ENCODE measurements at places on chromosomes 13 and 19.
A peak's percentile ranks its signal among the peaks of the same experiment; 100 is the strongest.

DNA sequence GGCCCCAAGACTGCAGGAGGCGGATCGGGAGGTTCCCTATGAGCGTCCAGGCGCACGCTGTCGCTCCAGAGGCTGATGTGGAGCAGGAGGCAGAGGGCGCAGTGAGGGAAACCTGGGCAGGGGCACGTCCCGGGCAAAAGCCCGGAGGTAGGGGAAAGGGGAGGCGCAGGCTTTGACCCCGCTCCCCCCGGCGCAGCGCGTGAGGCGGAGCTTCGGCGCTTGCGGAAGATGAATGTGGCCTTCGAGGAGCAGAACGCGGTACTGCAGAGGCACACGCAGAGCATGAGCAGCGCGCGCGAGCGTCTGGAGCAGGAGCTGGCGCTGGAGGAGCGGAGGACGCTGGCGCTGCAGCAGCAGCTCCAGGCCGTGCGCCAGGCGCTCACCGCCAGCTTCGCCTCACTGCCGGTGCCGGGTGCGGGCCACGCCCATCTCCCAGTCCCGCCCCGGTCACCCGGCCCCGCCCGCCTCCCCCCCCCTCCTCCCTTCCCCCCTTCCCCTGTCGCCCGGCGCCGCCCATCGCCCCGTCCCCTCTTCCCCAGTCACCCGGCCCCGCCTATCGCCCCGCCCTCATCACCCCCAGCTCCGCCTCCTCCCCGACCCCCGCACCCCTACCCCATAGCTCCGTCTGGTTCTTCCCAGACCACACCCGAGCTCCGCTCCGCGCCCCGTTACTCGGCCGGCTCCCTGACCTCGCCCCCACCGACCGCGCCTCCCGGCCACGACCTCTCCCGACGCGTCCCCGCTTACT is 4.1 kb downstream of the HMG20B start:
- DNase-seq: no peak

DNA sequence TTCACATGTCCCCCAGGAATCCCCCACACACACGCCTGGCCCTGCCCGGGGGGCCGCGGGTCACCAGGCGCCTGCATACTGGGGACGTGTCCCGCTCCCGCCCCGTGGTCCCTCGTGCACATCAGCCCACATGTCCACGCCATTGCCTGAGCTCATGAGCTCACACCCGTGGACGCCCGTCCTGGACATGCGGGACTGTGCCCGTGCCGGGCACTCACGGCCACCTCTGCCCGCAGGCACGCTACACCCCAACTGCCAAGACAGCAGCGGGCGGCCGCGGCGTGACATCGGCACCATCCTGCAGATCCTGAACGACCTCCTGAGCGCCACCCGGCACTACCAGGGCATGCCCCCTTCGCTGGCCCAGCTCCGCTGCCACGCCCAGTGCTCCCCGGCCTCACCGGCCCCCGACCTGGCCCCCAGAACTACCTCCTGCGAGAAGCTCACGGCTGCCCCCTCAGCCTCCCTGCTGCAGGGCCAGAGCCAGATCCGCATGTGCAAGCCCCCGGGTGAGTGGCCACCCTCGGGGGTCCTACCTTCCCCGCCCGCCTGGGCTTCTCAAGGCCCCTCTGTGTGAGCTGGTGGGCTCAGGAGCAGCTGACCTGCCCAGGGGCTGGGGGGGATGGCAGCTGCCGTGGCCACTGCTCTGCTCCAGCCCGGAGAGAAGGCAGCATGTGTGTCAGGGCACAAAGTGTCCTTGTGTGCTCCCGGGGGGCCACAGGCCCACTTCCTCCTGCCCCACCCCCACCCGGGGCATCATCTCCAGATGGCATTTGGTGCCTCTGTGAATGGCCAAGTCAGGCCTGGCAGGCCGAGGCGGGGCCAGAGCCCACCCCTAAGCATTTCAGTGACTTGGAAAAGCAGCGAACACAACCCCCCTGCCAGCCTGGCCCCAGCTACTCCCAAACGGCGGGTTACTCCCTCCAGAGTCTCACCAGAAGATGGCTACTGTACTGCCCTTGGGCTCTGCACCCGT is 7.1 kb downstream of the MIDN start:
- DNase-seq: no peak

GRCh38 chr19:40600570-40601133 is 517 bp upstream of the LTBP4 start:
- DNase-seq: no peak

GRCh38 chr19:1513499-1514294 is 878 bp upstream of the ADAMTSL5 start:
- peak; percentile 79 for DNase-seq

DNA sequence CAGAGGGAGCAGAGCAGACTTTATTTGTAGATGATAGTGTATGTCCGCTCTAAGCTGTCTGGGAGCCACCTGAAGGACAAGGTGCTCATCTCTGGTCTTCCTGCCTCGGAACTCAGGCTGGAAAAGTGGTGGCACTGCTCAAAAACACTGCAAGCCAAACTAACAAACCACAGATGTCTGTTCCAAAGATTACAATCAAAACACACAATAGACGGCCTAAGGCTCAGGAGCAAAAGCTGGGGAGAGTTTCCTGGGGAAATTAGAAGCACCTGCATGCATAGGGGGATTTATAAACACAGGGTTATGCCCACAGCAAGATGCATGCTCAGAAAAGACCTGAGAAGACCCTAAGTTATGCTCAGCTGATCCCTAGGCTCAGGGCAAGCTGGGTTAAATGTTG is 9.4 kb upstream of the EVI5L start:
- DNase-seq: no peak

DNA sequence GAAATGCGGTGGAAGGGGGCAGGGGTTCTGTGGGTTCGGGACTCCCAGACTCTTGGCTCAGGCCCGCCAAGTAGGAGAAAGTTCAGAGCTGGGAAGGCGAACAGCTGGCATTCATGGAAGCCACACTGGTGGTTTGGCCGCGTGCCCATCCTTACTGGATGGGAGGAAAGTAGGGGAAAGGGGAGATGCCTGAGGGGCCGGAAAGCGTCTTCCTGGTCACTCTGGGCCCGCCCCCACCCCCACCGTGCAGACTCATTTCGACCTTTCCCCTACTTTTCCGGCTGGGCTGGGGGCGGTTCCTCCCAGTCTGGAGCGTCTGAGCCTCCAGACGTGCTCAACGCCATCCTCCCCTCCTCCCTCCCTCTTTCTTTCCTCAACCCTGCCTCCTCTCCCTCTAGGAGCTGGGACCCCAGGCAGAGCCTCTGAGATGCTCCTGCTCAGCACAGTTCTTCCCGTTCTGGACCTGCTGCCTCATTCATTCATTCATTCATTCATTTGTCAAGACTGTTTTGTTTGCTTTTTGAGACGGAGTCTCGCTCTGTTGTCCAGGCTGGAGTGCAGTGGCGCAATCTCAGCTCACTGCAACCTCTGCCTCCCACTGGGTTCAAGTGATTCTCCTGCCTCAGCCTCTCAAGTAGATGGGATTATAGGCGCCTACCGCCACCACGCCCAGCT is 3.5 kb downstream of the ANGPTL4 start:
- DNase-seq: no peak

GRCh38 chr13:71290963-71291841 is 575.8 kb downstream of the DACH1 start:
- peak; percentile 53 for DNase-seq

DNA sequence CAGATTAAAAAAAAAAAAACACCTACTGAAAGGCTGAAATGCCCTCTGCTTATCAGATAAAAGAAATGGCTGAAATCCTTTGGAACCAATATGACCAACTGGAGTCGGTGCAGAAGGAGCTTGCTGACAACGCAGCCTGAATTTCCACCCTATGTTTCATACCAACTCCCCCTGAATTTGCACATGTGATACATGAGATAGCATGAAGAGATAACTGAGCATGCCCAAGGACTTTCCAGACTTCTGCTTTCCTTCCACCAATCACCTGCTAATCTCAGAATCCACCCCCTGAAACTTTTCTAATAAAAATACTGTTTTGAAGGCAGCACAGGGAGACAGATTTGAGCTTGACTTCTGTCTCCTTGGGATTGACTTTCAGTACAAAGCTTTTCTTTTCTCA is 32.2 kb upstream of the WDFY2 start:
- no peak for DNase-seq
